Choroid plexus epithelial cell (primary cell): ENCODE measurements at places on chromosomes 11 and 22.
A peak's percentile ranks its signal among the peaks of the same experiment; 100 is the strongest.

DNA sequence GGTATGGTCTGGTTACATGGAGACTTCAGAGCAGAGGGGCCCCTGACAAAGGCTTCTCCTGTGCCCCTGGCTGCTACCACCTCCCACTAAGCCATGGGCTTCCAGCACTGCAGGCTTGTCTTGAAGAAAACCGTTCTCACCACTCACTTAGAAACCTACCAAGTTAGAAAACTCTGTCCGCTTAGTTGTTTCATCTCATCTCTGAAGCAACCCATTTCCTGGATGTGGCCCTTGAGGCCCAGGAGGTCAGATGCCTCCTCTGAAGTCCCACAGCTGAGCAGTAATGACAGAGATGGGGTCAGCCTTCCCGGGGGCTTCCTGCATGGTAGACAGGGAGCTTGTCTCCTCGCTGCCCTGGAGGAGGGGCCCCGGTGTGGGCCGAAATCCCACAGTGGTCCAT, 12.9 kb downstream of the CSF2RB start:
- DNase-seq = no peak

DNA sequence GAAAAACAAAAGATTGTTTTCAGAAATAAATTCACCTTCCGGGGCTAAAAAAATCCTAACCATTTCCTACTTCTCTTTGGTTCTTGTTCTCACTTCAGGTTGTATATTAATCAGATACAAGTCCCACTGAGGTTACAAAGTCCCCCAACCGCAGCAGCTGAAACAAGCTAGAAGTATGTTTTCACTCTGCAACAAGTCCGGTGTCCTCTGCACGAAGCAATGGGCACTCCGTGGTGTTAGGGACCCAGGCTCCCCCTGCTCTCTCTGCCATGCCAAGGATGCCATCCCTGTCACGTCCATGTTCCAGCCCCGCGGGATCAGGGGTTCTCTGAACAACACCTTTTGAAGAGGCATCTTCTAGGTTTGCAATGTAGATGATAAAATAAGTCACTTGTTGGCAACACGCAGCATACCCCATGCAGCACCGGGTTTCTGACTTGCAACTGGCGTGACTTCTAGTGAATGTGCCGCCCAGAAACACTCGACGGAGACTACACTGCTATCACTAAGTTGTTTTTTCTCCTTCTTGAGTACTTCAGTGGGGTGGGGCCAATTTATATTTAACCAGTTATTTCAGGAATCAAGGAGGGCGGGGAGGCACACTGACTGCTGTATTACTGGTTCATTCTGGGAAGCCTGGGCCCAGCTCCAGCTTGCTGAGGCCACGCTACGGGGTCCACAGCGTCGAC, 25.4 kb upstream of the GSTP1 start:
- no peak for DNase-seq

DNA sequence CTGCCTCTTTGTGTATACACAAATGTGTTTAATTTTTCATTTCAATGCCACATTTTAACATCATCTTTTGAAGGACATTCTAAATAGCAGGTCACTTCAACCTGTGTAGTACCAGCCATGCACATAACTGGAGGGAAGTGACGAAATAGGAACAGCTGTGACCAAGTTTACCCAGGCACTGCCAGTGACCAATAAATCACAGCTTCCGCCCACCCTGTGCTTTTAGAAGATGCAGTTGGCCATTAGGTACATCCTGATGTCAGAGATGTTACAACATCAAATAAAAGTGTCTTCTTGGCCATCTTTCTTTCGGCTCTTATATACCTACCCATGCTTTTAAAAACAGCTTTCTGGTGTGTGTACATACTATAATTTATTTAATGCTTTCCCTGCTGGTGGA, 7.8 kb downstream of the LDLRAD3 start:
- DNase-seq = no peak

DNA sequence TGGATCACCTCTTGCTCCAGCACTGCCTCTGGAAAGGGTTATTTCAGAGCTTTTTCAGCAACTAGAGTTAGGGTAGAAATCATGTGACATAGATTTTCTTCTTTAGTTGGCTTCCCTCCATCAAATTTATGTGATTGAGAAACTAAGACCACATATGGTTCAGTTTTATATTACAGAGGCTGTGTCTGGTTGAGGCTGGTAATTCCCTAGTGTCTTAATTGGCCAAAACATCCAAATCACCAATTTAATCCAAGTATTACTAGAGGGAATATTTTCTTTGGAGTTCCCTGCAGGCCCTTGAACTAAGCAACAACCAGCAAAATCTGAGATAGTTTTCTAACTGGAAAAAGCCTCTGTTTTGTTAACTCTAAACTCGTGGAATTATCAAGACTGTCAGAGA, 136.3 kb downstream of the ARHGAP42 start:
- peak; percentile 89 for DNase-seq

DNA sequence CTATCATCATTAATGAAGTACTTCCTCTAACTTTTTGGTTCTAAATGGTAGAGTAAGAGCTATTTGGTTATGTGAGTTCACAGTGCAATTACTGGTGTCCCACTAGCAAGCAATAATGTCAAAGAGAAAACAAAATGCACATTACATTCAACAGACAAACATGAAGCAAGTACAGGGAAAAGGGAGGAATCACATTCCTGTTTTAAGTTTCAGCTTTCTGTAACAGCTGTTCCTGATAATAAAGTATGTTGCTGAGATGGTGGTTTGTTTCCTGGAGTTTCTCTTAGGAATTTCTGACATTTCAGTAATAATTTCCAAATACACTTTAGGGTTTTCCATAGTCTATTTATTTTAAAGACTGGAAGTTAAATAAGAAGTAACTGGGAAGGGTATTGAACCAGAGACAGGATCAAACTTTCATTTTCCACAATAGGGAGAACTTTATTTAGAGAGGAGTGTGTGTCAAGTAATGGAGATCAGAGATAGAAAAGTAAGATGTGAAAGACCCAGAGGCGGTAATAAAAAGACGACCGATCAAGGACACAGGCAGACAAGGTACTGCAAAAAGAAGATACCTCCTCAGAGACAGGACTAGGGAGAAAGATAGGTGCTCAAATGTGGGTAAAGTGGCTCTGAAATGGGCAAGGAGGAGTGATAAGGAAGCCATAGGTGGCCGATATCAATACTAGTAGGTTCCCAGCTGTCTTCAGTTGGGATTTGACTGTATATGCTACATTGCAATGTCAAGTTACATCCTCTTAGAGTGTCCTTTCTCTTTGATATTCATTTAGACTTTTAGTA, 20.8 kb upstream of the CLNS1A start:
- peak; percentile 49 for DNase-seq

DNA sequence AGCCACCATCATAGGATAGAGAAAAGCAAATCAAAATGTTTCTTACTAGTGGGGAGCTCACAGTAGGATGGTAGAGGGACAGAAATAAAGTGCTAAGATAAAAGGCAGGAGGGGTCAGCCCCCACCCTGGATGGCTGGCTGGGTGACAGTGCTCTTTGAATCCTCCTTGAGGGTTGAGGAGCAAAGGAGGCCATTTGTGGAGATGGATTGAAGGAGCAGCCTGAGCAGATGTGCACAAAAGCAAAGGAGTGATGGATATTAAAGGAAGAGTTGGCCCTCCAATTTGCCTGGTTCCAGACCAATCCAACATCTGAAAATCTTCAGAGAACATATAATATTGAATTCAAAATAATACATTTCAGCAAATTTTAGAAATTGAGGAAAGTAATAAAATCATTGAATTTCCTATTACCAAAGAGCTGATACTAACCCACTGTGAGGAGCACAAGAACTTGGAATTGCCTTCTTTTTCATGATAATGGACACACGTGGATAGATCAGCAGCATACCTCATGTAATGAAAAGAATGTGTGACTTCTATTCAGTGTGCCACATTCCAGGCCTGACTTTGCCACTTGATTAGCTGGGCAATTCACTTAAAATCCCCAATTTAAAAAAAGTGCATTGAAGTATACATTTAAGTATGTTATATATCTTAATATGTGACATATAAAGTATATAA, 287.0 kb downstream of the FAT3 start:
- DNase-seq = no peak

DNA sequence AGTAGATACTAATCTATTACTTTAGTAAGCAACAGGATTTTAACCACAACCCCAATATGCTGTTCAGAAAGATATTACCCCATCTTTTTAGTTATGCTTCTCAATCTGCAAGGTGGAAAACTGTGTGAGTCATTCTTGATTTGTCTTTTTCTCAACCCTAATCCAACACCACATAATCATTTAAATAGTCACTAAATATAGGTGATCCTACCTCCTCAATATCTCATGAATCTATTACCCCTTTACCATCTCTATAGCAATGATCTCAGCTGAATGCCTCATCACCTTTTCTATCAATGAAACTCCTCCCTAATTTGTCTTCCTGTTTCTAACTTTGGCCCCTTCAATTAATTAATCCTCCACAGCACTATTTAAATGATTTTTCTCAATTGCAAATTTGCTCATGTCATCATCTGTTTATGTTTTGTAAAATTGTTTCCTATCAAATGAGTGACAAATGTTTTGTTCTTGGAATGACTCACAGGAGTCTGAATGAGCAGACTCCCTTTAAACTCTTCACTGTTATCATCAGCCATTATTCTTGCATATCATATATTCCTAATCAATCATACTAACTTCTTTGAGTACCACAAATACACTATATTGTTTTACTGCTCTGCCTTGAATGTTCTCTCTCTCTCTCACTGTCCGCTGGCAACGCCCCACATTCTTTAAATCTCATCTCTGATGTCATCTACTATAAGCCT, 26.1 kb downstream of the SNX19 start:
- no peak for DNase-seq

DNA sequence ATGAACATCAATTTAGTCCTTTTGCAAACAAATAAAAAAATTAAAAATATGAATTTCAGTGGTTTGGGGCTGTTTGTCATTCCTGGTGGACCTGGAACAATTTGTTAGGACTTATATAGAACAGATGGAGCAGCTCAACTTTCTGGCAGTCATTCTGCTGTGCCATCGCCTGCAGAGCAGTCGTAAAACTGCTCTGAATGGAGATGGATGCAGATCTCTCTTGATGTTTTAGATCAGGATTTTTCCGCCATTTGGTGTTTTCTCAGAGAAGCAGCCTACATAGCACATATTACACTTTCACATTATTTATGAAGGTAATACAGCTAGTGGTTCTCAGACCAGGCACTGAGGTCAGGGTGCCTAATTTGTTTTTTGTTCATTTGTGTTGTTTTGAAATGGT, 31.8 kb upstream of the HSPA8 start:
- no peak for DNase-seq

DNA sequence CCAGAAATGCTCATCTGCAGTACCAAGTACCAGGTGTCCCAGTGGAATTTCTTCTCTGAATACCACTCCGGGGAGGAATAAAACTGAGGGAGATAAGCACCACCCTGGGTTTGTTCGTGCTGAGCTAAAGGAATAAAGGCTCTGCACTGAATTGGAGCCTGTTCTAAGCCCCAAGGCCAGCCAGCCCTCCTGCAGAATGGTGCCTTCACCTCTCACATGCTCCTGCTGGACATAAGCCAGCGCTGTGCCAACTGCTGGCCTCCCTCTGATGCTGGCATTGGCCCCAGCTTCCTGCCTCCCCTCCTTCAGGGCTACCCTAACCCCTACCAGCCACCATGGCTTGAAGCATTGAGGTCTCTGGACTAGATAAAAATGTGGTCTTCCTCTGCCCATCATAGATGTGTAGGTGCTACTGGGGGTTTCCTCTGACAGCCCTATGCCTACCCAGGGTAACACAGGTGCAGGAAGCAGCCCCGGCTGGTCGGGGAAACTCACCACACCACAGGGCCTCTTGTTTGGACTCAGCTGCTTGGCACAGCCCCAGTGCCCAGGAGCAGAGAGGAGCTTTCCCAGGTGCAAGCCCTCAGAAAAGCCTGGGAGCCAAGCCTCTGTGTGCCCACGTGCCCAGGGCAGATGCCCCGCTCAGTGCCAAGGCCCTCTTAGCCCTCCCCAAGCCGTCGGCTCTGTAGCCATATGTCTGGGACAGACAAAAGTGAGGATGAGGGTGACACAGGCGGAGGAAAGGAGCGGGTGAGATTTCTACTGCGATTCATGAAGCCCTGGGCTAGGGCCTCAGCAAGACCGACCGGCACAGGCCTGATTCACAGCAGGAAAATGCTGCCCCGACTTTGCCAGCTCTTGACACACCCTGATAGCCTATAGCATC, 34.1 kb upstream of the JAM3 start:
- DNase-seq = no peak

- DNase-seq = no peak
Measured at GRCh38 chr22:29755889-29756288, 10.9 kb downstream of the ZMAT5 start.

DNA sequence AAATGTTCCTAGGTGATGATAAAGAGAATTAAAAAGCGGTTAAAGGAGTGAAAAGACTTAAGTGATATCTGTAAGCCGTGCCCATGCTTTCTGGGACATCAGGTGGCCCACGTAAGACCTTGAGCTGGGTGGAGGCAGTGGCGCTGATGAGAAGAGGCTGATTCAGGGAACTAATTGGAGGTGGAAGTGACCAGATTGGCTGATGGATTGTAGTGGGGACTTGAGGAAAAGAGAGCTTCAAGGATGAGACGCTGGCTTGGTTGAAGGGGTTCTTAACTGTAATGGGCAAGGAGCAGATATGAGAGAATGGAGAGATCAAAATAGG, 69.1 kb upstream of the EP300 start:
- no peak for DNase-seq

GRCh38 chr11:120740380-120740779, 228.8 kb downstream of the GRIK4 start:
- DNase-seq = no peak

DNA sequence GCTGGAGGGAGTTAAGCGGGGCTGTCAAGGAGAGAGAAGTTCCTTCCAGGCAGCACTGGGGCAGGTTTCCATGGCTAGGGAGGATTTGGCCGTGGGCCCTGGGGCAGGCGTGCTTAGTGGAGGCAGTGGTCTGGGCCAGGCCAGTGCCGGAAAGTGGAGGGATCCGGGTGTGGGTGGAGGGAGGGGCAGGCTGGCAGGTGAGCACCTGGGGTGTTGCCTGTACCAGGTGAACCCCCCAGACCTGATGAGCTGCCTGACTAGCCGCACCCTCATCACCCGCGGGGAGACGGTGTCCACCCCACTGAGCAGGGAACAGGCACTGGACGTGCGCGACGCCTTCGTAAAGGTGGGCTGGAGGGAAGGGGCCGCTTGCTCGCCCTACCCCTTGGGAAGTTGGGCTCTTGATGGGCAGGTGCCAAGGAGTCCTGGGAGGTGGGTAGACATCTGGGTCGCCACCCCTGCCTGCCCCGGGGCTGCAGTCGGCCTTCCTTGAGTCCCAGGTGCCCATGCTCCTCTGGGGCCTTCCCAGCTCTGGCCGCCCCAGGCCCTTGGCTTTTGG, 32.0 kb downstream of the MYO7A start:
- no peak for DNase-seq

- no peak for DNase-seq
Measured at GRCh38 chr11:13965337-13965736, 2.8 kb downstream of the SPON1 start.

GRCh38 chr11:114258696-114259095, 37.5 kb upstream of the NNMT start:
- DNase-seq = no peak

GRCh38 chr11:7567311-7567710, 53.5 kb downstream of the PPFIBP2 start:
- no peak for DNase-seq

DNA sequence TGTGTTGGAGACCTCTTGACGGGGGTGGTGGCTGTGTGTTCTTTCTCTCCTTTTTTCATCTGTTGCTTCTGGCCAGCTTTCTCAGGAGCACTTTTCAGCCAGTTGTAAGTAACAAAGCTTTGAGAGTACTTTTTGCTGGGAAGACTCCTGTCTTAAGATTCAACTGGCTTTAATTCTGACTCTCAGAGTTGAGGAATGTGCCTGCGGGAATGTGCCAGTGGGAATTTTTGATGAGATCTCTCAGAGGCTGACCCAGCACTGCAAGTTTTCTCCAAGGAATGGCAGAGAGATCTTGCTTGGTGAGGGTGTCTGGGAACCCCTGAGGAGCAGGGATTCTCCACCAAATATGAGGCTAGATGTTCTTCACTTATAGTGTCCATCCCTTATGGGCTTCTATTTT, 91.6 kb upstream of the OR9Q1 start:
- no peak for DNase-seq
